ENCODE measurements at places on chromosomes 7 and 10.
A peak's percentile ranks its signal among the peaks of the same experiment; 100 is the strongest.

DNA sequence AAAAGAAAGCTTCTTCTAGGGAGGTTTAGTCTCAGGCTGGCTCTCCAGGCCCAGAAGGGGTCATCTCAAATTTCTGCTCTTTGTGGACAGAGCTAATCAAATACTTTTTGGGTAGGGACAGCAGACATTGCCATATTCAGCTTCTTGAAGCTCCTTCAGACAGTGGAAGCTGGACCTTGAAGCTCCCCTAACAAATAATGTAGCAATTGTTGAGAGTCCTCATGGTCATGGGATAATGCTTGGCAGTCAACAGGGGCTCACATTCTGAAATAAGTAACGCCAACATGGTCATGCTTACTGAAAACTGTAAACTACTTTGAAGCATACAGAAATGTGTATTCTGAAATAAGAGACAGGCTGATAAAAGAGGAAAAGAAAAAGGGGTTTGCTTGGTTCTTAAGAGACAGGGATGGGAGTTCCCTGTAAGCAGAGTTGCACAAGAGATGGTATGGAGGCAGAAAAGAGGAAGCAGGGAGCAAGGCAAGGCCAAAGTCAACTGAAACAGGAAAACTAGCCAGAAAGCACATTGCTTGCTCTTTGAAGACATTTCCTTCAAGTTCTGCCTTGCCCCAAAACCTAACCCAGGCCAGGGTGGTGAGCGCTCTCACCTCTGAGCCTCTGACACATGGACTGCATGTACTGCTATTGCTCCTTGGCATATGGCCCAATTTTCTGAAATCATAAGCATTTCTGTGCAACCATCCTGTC lies 53.1 kb upstream of the KMT2E start:
- no peak for DNase-seq

GRCh38 chr10:35834877-35835494 lies 192.9 kb upstream of the FZD8 start:
- DNase-seq = no peak

DNA sequence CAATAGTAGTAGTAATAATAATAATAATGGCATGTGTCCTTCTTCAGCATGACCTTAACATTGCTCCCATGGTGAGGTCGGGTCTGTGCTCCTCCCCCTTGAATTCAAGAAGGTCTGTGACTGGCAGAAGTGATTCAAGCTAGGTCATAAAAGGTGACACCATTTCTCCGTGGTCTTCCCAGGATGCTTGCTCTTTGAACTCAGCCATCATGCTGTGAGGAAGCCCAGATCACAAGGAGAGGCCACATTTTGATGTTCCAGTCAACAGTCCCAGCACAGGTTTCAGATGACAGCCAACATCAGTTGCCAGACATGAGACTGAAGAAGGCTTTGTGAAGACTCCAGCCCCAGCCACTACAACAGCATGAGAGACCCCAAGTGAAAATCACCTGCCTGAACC lies 83.9 kb downstream of the SEPTIN14 start:
- DNase-seq = no peak

DNA sequence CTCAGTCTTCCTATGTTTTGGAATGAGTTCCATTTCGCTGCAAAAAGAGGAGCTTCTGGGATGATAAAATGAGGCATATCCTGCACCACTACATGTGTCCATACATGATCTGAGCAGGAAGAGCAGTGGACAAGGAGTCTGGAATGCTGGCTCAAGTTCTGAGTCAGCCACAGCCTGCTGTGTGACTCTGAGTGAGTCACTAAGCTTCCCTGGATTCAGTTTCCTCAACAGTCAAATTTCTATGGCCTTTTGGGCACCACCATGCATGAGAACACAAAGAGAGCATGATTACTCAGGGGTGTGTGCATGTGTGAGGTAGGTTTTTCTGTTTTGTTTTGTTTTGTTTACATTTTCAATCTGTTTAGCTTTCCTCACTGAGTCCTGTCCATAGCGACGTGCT lies 254.6 kb downstream of the ANKRD30A start:
- DNase-seq = no peak

DNA sequence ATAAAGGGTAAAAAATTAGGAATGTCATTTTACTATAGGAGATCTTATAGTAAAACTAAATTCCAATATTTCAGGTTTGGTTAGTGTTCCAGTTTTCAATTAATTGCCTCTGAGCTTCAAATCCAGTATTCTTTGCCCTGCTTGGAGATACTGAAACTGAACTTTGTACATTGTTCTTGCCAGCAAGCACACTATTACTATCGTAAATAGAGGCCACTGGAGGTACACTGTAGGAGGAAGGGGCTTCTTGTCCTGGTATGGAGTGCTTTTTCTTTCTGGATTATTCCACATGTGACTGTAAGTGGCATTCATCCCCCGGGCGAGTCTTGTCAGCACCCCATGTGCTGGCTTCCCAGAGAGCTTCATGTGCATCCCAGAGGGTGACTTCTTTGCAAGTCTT lies 234.7 kb upstream of the PTPRZ1 start:
- DNase-seq = no peak

GRCh38 chr10:116691635-116692034 lies 50.7 kb downstream of the HSPA12A start:
- peak; percentile 54 for DNase-seq

GRCh38 chr7:35512716-35513115 lies 182.2 kb downstream of the HERPUD2 start:
- DNase-seq = no peak

DNA sequence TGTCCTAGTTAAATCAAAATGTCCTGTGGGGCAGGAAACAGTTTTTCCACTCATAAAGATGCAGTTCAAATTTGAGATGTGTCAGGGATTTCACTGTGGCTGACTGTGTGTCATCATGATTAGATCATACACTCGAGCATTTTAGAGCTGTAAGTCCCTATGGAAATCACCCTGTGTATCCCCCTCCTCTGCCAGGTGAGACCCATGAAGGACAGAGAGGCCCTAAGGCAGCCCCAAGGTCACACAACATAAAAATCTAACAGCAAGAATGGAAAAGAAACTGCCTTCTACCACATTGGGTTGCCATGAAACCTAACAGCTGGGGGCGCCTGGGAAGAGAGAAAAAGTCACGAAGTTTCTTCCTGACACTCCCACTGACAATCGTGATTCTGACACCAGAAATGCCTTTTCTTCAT lies 135.8 kb downstream of the KCNMA1 start:
- DNase-seq = no peak

- DNase-seq = no peak
Observed at GRCh38 chr10:87913156-87913921, 49.9 kb downstream of the PTEN start.

GRCh38 chr10:69786791-69787190 lies 14.9 kb upstream of the COL13A1 start:
- DNase-seq = no peak

DNA sequence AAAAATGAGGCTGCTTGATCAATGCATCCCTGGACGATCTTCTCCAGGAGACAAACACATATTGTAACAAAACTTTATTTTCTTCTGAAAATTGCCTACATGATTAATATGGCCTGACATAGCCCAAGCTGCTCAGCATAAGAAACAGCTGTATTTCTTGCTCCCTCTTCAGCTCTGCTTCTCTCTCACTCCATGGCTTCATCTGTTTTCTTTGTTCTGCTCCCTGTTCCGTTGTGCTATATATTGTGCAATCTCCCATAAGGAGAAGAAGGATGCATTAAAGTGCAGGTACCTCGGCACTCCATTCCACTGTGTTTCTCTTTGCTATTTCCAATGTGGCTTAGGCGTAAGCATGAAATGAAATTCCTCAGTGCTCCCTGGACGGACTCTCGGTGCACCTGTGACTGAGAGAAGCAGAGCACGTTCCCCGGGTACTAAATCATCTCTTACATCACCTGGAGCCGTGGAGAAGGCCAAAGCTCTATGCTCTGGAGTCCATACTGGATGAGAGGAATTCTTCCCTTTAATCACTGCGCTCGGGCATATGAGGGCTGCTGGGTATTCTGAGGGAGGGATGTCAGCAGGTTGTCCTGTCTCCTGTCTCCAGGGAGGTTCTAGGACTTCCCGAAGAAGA lies 254.3 kb downstream of the GALNT17 start:
- DNase-seq = no peak

DNA sequence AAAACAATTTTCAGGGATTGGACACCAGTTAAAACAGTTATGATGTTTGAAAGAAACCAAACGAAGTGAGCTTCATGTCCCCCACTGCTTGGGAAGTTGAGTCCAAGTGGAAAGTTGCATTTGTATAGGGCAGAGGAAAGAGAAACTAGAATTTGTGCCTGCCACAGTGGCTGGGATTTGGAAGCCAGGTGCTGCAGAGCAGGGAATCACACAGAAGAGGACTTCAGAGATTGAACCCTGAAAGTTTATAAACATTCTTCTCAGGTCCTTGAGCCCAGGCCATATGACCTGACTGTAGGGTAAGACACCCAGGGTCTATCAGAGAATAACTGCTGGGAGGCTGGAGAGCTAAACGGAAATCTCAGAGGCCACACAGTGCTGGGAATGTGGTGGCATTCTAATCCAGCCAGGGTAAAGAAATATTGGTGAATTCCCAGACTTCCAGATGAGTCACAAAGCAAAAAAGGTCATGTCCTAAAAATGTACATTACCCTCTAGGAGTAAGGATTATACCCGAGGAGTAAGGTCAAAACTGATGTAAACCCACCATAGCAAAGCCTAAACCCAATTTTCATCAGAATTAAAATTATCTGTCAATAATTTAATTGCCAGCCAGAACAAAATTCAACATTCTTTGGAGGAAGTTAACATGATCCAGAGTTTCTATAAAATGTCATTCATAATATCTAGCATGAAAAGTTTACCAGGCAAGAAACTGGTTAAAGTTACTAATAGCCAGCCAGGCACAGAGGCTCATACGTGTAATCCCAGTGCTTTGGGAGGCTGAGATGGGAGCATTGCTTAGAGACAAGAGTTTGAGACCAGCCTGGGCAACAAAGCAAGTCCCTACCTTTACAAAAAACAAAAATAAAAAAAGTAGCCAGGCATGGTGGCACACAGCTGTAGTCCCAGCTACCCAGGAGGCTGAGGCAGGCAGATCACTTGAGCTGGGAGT lies 31.2 kb downstream of the TOMM7 start:
- no peak for DNase-seq

- peak; percentile 94 for DNase-seq
Observed at GRCh38 chr10:33005322-33006301, 47.6 kb upstream of the ITGB1 start.

- DNase-seq = no peak
Observed at GRCh38 chr10:70829543-70829942, 13.8 kb downstream of the SGPL1 start.

DNA sequence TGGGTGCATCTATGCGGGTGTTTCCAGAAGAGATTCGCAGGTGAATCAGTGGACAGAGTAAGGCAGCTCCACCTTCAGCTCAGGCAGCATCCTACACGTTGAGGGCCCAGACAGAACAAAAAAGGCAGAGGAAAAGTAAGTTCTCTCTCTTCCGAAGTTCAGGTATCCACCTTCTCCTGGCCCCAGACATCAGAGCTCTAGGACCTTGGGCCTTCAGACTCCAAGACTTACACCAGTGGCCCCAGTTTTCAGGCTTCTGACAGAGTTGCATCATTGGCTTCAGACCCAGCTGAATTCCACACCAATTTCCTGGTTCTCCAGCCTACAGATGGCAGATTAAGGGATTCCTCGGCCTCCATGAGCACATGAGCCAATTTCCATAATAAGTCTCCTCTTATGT lies 102.2 kb upstream of the GPR26 start:
- no peak for DNase-seq

- DNase-seq = no peak
Observed at GRCh38 chr7:7333610-7334009, 151.3 kb downstream of the C1GALT1 start.

DNA sequence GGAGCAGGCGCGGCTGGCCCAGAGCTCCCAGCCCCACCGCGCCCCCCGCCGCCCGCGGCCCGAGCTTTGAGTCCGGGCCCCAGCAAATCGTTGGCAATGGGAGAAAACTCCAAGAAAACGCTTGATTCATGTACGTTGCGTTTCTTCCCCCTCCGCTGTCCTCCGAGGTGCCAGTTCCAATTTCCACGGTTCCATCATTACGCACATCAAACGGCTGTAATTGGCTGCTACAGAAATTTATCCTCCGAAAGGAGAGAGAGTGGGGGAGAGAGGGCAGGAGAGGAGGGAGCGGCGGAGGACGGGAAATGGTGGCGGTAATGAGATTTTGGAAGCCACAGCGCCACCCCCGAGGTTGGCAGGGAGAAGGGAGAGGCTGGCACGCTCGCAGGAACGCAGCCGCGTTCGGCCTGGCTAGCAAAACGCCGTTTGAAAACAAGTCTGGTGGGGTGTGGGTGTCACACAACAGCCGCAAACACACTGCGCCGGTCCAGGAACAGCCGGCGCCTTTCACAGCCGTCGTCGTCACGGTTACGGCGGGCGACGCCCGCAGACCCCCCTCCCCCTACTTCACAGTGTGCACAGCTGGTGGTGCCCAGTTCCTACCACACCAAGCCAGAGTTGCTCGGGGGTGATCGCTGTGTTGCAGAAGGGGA lies 57.5 kb downstream of the UNCX start:
- DNase-seq = peak; percentile 62

DNA sequence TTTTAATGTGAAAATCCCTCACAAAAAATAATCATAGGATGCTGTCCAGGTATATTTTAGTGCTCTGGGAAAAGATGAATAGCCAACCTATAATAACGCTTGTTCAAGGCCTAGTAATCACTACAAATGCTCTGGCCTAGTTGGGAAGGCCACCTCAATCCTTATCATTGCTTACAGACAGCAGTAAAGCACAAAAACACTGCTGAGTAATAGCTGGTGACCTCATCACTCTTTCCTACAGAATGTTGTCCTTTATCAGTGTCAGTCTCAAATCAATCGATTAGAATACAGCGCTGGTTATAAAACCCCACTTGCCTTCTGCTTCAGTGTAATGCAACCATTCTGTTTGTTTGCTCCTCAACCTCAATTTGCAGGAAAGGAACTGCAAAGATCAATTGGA lies 72.6 kb upstream of the STEAP1 start:
- no peak for DNase-seq

- no peak for DNase-seq
Observed at GRCh38 chr10:4981722-4982471, 18.7 kb downstream of the AKR1C1 start.

All from left lung (tissue), 14 donors.